Stimulated activated CD8-positive, alpha-beta memory T cell treated with anti-CD3 and anti-CD28 coated beads, Interleukin-4, amount 100 ng/mL, for 24 hours (primary cell): ENCODE measurements at places on chromosomes 6 and 20.

GRCh38 chr20:48923149-48923718 is 1.7 kb downstream of the ARFGEF2 start:
- no peak for DNase-seq

DNA sequence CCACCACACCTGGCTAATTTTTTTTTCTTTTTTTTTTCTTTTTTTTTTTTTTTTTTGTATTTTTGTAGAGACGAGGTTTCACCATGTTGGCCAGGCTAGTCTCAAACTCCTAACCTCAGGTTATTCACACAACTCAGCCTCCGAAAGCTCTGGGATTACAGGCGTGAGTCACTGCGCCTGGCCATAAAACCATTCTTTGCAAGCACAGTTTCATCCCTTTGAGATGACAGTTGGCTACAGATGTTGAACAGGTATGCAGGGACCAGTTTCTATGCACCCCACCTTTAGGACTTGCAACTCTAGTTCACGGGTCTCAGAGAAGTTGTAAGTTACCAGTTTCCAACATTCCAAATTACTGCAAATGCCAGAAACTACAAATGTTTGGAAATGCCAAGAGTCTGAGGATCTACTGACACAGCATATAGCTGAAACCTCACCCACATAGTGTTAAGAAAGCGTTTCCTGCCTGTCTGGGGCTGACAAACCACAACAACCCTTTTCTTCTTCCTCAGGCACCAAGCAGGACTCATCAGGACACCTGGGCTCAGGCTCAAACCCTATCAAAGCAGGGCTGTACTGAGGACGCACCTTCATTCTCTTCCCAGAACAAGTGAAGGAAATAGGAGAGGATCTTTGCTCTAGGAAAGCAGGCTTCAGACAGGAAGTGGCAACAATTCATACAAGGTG is 22.9 kb downstream of the ARHGAP18 start:
- peak; percentile 8 for DNase-seq

GRCh38 chr6:129370268-129370916 is 339.6 kb downstream of the ARHGAP18 start:
- DNase-seq = peak; percentile 23

DNA sequence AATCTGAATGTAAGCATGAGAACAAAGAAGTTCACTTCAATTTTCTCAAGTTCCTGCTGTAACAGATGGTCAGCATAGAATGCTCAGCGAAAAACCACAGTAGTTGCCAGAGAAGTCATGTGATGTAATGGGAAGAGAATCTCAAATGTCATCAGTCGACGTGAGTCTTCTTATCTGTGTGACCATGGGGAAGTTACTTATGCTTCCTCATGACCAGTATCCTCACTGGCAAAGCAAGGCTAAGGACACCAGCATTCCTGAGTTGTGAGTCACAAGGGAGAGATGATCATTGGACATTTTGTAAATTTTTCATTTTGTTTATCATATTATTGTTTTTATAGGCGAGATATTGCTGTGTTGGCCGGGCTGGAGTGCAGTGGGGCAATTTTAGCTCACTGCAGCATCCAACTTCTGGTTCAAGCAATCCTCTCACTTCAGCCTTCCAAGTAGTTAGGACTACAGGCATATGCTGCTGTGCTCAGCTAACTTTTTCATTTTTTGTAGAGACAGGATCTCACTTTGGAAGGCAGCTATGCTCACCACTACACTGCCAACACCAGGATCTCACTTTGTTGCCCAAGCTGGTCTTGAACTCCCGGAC is 21.9 kb downstream of the SGK1 start:
- DNase-seq = no peak

- DNase-seq = no peak
Measured at GRCh38 chr6:6704103-6705060, 115.9 kb downstream of the LY86 start.

- no peak for DNase-seq
Measured at GRCh38 chr6:20213271-20213798, 1.1 kb upstream of the MBOAT1 start.

- DNase-seq = no peak
Measured at GRCh38 chr6:68364271-68364805, 270.7 kb upstream of the ADGRB3 start.

DNA sequence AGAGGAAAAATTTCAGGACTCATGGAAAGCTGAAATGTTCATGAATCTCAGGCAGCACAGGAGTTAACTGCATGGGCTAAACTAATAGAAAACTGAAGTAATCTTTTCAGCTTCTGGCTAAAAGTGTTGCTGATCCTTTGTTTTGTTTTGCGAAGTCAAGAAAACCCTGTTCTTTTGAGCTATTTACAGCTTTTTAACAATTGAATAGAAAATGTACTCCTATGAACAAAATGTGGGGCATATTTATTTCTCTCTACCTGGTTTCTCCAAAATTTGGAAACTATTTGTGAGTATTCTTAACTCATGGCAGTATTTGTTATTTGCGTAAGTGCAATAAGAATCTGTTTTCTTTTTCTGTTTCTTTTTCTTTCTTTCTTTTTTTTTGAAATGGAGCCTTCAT is 818.8 kb upstream of the CITED2 start:
- DNase-seq = no peak

GRCh38 chr6:100839419-100839818 is 41.7 kb downstream of the ASCC3 start:
- DNase-seq = no peak

GRCh38 chr6:66578362-66578761 is 871.3 kb upstream of the EYS start:
- no peak for DNase-seq

- DNase-seq = no peak
Measured at GRCh38 chr6:157280157-157280556, 43.2 kb downstream of the TMEM242 start.

- DNase-seq = no peak
Measured at GRCh38 chr6:169763308-169763707, 11.9 kb downstream of the ERMARD start.

- no peak for DNase-seq
Measured at GRCh38 chr6:37317312-37318038, 36.3 kb upstream of the RNF8 start.

DNA sequence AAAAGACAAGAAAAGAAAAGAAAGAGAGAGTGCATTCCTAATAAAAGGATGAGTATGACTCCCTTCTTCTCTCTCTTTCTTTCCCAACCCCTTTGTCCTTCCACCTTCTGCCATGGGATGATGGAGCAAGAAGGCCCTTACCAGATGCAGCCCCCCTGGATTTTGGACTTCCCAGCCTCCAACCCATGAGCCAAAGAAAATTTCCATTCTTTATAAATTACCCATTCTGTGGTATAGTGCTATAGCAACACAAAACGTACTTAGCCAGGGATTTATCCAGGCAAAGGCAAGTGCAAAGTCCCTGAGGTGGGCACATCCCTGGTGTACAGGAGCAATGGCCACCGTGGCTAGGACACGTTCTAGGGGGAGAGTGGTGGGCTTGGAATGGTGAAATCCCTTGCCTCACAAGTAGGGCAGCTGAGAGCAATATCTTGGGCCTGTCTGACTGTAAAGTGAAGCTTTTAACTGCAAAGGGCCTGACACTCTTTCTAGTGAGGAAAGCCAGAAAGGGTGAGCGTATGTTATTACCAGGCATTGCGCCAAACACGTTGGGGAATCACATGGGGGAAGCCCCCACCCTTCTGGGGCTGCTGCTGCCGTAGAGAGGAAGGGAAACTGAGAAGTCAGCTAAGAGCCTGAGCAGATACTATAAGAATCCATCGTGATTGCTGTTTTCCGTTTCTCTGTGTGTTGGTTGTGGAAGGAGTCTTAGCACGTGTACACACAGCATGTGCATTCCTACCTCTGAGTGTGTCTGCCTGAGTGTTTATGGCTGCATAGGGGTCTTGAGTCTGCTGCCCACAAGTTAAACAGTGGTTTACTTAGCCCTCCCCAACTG is 50.7 kb upstream of the SIRPA start:
- peak; percentile 2 for DNase-seq
